ENCODE measurements at places on chromosomes 5 and 9.

DNA sequence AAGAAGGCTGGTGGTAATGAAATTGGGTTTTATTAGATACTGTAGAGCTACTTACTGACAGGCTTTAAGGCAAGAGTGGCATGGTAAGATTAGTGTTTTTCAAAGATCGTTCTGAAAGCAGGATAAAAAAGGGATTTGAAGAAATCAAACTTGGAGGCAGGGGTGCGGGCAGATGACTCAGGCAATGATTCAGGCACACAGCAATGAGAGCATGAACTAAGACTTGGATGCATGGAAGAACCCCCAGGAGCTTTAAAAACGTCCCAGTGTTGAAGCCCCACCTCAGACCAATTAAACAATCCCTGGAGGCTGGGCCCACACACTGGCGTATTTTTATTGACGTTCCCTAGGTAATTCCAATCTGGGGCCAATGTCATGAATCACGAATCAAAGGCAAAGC is 102.5 kb downstream of the SREK1 start:
- no peak for DNase-seq

DNA sequence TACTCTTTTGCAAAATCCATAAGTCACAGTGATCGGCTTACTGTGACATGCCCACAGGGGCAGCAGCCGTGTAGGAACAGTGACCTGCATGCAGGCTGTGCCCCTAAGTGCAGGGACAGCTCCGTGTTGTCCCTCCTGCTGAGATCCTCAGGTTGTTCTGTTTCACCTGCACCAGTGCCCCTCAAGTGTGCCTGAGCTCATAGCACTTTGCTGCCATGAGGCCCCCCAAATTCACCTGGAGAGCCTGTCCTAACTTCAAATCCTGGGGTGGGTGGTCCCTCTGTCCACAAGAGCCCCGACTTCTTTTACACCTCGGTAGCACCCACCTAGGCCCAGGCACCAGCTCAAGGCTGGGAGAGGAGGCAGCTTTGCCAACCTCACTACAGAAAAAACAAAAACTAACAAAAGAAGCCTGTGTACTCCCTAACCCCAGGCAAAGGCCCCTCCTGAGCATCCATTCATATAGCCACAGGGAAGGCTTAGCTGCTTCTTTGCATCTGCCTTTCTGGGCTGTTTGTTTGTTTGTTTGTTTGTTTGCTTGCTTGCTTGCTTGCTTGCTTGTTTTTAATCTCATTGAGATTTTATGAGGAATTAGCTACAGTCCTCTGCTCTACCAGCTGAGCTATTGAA is 214.5 kb downstream of the AUH start:
- DNase-seq, result no peak

DNA sequence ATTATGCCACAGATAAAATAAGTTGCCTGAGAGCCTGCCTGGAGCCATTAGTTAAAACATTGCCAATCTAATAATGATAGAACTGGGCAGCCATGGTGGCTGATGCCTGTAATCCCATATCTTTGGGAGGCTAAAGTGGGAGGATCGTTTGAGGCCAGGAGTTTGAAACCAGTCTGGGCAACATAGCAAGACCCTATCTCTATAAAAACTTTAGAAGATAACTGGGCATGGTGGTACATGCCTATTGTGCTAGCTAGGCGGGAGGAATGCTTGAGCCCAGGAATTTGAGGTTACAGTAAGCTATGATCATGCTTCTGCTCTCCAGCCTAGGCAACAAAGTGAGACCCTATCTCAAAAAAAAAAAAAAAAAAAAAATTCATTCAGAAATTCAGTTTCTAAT is 52.6 kb downstream of the RAI14 start:
- DNase-seq, result no peak

DNA sequence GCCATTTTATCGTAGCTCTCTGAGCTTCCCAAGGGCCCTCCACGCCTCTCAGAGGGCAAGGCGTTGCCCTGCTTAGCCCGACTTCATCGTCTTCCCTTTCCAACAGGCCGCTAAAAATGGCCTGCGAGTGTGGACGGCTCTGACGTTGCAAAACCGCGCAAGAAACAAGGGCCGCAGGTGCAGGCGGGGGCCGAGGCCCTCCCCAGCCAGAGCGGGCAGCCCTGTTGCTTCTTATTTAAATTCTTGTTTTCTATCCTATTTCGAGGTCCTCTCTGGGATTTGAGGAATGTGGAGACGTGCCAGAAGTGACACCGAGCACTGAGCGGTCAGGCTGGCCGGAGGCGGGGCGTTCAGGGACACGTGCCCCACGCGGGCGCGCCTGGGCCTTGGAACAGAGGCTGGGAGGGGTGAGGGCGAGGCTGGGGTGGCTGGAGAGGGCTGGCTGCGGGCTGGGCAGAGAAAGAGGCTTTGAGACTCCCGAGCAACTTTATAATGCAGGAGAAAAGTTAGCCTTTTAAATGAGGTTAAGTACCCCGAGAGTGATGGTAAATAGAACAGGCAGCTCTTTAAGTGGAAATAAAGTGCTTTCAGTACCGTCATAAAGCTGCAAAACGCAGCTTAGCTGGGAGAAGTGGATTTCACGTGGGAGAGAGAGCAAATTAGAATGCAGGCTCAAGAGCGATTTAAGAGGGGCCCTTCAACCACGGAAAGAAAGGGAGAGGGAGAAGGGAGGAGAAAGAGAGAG is 243.6 kb downstream of the AUH start:
- DNase-seq, result no peak

DNA sequence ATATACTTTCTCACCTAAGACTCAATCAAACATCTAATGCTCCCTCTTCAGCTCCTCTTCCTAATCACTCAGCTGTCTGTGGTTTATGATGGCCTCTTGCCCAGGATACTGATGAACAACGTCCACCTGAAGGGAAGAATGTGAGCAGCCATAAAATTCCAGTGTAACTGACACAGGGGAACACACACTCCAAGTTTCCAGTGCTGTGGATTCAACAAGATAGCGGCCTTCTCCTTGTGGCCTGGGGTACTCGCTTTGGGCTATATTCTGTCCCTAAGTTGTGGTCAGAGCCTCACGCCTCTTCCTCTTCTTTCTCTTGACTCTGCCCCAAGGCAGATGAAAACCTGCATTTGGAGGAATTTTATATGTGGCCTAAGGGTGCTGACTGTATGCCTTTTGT is 11.7 kb downstream of the B4GALT1 start:
- DNase-seq, result no peak

GRCh38 chr5:178388386-178389025 is 155.9 kb upstream of the PHYKPL start:
- DNase-seq, result no peak

DNA sequence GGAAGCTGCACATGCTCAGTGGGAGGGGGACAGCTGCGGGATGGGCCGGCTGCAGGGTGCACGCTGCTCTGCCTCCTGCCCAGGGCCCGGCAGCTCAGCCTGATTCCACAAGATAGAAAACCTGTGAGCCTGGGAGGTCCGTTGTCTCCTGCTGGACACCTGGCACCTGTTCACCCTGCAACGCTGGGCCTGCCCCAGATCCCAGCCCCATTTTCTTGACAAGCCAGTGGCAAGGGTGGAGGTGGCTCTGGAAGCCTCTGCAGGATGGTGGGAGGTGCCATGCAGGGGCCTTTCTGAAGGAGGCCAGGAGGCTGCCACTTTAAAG is 68.1 kb upstream of the RNF130 start:
- DNase-seq, result no peak

DNA sequence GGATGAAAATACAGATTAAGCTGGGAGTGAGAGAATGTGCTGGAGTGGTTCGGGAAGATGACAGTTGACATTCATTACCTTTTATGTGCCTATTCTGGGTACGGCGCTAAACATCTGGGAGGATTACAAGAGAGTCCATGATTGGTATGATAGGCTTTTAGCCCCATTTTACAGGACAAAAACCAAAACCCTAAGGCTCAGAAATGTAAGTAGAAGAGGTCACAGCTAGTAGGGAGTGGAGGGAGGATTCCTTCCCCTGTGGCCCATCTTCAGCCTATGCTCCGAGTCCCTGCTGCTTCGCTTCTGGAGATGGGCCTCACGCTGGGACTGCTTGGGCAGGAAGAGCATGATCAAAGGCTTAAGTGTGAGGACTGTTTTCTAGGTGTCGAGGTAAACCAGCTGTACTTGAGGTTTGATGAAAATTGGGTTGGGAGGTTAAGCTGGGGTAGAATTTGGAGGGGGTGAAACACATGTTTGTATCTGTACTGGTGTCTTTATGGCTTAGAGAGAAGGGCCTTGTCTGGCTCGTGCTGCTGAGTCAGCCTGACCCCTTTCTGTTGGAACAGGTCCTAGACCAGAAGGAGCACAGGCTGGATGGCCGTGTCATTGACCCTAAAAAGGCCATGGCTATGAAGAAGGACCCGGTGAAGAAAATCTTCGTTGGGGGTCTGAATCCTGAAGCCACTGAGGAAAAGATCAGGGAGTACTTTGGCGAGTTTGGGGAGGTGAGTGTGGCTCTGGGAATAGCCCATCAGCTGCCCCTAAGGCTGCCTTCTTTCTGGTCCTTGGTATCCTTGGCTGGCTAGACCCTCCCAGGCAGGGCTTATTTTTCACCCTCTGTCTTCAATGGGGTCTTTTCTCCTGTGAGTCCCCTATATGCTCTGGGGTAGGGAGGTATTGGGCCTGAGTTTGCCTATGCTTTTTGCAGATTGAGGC is 2.1 kb downstream of the HNRNPAB start:
- DNase-seq, result no peak

Measured in activated T-cell treated with anti-CD3 and anti-CD28 coated beads, Interleukin-2, amount 50 U/mL, for 1 hour (primary cell).